Fibroblast of the aortic adventitia (primary cell): ENCODE measurements at places on chromosomes 11 and 22. TPM values are rescaled to one million over a fixed set of nuclear protein-coding genes. Genes with fewer than 3 reads are reported as not detected.
A peak's percentile ranks its signal among the peaks of the same experiment; 100 is the strongest.

Gene SLC29A2
- total RNA-seq: 0.36 TPM in 1 of 2 replicates, not detected in the other

Gene BTBD18
- 0.09 TPM in 1 of 2 replicates, not detected in the other for total RNA-seq

DNA sequence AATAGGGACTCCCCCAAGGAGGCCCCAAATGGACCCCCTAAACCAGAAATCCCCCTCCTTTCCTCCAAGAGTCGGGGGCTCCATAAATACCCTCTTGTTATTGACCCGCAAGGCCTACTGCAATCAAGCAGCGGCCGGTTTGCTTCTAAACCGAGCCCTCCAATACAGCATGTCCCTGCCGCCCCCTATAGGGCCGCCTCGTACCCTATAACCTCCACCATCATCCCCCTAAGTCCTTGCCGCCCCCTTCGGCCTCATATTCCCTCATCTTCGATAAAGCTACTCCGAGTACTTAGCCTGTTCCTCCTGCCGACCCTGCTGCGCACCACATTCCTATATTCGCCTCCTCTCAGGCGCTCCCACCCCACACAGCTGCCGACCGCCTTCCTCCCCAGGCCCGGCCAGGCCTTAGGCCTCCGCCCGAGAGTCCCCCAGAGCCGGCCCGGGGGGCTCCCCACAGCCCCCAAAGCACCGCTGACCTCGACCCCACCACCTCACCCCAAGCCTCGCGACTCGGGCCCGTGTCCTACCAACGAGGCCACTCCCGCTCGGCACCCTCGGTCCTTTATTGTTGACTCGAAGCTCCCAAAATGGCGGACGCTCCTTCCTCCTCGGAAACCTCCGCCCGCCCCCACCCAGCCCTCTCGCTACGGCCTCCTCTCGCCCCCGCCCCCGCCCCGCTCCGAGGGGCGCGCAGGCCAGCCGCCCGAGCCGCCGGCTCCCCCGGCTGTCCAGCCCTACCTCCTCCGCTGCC lies 430 bp downstream of the DDX6 start:
- peak; percentile 63 for DNase-seq

GRCh38 chr11:15607361-15608036 lies 492.8 kb downstream of the INSC start:
- no peak for DNase-seq

Gene SULT4A1
- 0.49 TPM in 1 of 2 replicates, not detected in the other for total RNA-seq

DNA sequence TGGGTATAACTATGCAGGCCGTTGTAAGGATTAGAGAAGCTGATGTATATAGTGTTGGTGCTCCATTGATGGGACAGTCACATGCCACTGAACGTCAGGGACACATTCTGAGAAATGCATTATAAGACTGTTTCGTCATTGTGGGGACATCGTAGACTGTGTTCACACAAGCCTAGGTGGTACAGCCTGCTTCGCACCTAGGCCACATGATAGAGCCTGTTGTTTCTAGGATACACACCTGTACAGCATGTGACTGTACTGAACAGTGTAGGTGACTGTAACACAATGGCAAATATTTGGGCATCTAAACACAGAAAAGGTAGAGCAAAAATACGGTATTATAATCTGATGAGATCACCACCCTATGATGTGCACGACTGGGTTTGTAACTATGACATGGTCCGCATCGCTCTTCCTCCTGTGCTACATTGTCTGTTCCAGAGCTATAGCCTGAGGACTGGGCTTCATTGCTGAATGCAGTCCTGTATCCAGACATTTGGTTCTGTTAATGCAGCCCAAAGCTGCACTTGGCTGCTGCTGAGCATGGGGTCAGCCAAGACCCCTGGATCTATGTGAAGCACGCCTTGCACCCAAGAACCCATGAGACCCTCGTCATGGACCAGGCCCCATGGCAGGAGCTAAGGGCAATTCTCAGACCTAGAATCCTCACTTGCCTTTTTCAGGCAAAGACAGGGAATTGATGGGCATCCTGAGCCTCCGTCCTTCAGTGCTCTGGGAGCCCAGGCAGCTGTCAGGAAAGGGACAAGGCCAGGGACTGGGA lies 51.1 kb upstream of the THY1 start:
- DNase-seq: no peak

- peak; percentile 70 for DNase-seq
Observed at GRCh38 chr11:95698676-95699557, 90.7 kb downstream of the FAM76B start.

DNA sequence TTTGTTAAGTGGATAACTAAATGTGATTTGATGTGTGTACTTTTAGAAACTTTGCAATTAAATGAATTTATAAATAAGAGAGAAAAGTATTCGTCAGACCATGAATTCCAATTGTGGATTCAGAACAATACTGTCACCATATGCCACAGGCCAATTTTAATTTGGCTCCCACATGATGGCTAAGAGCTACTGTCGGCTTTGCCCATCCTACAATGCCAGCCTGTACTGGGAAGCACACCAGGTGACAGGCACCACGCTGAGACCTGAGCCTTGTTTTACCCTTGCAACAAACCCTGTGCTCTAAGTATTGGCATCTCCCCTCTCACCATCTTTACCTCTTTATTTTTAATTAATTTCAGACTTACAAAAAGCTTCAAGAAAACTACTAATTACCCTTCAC lies 14.0 kb downstream of the RAB30 start:
- DNase-seq: no peak

GRCh38 chr11:19419808-19420207 lies 179.1 kb upstream of the E2F8 start:
- peak; percentile 71 for DNase-seq

DNA sequence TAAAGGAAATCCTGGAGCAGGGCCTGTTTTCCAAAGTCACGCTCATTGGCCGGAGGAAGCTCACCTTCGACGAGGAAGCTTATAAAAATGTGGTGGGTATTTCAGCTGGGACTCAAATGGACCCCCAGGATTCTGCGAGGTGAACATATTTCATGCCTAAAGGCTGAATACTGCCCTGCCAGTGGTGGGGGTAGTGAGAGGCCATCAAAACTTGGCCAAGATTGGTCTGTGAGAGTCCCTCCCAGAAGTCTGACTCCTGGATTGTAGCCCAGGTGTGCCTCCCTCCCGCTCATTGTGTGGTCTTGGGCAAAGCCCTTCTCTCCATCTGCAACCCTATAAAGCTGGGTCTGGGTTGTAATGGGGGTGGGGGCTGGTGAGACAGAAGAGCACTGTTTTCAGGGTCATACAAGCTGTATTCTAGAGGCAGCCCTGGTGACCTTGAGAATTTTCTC lies 853 bp downstream of the HTATIP2 start:
- DNase-seq: no peak

Gene SHISA8
- not detected in 2 replicates for total RNA-seq

DNA sequence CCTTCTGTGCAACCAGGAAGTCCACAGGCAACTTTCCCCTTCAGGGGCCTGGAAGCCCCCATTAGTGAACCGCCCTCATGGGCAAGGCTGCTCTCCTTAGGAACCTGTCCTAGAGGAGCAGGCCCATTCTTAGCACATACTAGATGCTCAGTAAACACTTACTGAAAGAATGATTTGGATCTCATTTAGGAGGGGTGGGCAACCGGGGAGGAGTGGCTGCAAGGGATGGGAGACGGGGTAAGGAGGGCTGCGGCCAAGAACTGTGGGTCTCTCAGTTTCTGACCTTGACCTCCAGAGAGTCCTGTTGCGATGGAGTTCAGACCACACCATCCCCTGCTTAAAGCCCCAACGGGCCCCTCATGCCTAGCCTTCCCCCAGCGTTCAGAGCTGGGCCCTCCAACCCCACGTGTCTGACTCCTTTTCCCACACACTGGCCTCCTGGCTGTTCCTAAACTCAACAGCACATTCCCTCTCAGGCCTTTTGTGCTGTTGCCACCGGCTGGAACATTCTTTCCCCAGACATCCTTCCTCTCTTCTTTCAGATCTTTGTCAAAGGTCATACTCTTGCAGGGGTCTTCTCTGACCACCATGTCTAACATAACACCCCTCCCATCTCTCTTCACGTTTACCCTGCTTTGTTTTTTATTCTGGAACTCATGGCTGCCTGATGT lies 20.7 kb upstream of the PICK1 start:
- no peak for DNase-seq

DNA sequence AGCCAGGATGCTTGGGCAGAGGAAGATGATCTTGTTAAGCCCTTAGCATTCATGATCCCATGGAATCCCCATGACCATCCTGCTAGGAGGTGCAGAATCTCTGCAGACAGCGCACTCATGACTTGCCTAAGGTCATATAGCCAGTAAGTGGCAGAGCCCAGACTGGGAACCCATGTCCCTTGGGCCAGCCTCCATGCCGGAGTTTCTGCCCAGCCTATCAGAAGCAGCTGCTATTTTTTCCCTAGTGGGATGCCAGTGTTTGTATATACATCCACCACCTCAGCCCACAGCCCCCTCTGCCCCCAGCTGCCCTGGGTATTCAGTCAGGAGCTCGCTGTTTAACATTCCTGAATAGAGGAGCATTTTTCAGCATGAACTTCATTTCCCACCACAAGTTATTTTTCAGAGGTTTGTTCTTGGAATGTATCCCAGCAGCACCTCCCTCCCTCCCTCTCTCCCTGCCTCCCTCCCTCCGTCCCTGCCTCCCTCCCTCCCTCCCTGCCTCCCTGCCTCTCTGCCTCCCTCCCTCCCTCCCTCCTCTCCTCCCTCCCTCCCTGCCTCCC lies 34.4 kb upstream of the SUSD2 start:
- DNase-seq: peak; percentile 84

DNA sequence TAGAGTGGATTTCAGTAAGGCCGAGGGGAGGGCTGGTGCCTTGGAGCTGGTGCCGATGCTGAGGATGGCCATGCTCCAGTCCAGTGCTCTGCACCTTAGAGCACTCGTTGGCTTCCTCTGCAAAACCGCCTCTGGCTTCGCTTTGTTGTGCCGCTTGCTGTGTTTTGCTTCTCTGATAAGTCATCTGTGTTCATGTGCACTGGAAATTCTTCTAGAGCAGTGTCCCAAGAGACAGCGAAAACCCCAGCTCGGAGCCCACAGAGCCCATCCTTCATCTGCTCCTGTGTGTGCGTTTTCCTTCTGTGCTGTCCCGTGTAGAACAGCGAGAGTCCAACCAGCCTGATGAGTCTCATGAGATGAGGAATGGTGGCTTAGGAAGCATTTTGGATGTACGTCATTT lies 12.1 kb downstream of the FAM118A start:
- DNase-seq: no peak
